ENCODE measurements at places on chromosomes 3 and 15. TPM values are rescaled to one million over a fixed set of nuclear protein-coding genes. Genes with fewer than 3 reads are reported as not detected.

Gene MKRN2
- polyA plus RNA-seq = 45.3 TPM

- DNase-seq = no peak
Measured at GRCh38 chr15:55685286-55685685, 57.7 kb downstream of the PRTG start.

GRCh38 chr3:56361731-56362130 lies 106.5 kb downstream of the ERC2 start:
- no peak for DNase-seq

DNA sequence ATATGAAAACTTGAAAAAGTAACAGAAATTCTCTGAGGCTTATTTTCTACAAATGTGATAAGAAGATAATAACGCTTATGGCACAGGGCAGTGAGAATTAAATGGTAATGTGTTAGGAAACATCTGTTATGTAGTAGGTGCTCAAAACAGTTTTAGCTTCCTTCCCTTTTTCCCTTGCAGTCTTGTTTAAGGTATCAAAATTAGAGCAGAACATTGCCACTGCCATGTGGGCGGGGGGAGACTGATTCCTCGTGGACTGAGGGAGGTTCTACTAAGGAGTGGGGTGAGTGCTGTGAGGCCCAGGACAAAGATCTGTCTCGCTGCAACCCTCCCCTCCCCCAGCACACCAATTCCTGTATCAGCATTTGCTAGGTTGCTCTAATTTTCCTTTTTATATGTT lies 702.4 kb downstream of the TUSC7 start:
- no peak for DNase-seq

DNA sequence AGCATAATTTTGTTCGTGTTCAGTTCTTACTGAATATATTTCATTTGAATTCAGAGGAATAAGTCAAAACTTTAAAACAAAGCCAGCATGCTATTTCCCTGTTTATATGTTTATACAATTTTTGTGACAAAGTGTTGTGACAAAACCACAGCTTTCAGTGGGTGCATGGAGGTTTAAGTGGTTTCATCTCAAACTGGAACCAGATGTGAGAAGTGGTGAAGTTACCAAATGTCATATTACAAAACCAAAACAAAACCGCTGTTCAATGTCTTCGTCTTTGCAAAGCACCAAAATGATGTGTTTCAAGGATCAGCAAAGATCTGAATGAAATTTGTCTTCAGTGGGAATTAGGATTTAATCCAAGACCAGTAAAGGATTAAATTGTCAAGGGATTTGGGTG lies 59.3 kb upstream of the OSTN start:
- DNase-seq = no peak

GRCh38 chr3:154886437-154886836 lies 193.7 kb upstream of the MME start:
- DNase-seq = no peak
